Stimulated activated CD4-positive, alpha-beta T cell treated with anti-CD3 and anti-CD28 coated beads, Interleukin-1b, Interleukin-23, amount 100 ng/mL, for 1 hour (primary cell): ENCODE measurements at places on chromosomes 6 and 20.

GRCh38 chr6:82363428-82364086 lies at the start of gene TPBG:
TPBG (plus strand) TSS chr6:82363817; CDS start chr6:82364962, 1,145 bp downstream.
- no peak for DNase-seq

DNA sequence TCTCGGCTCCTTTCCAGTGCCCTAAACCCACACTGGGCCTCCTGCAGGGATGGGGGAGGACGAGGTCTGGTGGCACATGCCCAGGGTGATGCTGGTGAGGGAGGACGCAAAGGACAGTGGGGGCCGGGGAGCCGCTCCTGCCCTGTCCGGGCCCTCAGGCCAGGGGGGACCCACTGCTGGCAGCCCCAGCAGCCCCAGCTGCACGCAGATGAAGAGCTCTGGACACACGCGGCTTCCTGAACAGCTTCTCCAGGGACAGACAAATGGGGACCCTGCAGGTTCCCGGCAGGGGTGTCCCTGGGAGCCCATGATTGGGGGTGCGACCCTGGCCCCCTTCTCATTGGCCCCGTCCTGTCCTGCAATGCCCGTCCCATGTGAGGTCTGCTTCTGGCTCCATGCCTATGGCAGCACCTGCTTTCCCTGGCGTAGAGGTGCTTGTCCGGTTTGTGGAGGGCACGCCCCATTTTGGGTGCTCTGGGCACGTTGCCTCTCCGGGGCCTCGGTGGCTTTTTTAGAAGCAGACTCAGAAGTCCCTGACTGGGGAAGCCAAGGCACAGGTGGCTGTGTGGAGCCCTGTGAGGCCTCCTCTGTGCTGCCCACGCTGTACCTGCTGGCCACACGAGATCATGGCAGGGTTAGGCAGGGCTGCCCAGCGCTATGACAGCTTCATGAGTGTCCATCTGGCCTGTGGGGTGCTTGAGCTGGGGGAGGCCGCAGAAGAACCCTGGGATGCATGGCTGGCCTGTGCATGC lies 15.4 kb upstream of the TNFRSF6B start:
- no peak for DNase-seq

DNA sequence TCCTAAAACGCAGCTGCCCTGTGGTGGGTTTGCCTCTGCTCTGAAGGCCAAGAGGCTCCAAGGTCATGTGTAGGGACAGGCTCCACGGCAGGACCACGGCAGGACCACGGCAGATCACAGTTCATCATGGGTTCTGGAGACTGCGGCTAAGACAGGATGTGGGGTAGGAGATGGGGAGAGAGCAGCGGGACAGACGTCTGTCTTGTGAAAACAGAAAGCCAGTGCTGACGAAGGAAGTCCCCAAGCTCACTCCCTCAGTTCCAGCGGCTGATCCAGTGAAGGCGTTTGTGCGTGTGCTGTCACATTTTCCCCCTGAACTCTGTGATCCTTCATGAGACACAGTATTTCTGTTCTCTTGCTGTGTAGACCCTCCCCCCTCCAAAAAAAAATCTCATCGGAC lies 67.9 kb upstream of the PTGIS start:
- DNase-seq: no peak

GRCh38 chr6:5766260-5766659 lies 240.5 kb downstream of the NRN1 start:
- no peak for DNase-seq

DNA sequence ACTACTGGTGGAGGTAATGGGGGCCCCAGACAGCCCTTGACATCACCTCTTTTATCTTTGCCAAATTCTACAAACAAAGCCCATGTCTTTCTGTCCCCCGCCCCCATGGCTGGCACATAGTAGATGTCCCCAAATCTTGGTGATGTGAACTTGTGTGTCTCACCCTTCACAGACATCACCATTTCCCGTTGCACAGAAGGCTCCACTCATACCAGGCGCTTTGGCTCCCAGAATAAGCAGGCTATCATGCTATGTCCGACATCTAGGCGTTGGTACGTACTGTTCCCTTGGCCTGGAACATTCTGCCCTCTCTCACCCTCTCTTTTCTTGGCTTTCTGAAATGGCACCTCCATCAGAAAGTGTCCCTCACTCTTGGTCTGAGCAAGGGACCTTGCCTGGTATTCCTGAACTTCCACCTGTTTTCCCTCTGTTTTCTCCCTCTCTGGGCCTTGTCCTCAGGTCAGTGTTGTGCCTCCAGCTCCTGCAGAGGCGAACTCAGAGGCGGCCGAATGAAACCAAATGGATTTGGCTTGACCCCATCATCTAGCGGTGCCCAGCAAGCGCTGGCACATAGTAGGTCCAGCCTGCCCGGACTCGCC lies 968 bp upstream of the CCN5 start:
- DNase-seq: no peak

- DNase-seq: no peak
Observed at GRCh38 chr6:116560130-116560529, 6.6 kb downstream of the CALHM4 start.

GRCh38 chr6:142417331-142417750 lies 115.5 kb downstream of the ADGRG6 start:
- no peak for DNase-seq

DNA sequence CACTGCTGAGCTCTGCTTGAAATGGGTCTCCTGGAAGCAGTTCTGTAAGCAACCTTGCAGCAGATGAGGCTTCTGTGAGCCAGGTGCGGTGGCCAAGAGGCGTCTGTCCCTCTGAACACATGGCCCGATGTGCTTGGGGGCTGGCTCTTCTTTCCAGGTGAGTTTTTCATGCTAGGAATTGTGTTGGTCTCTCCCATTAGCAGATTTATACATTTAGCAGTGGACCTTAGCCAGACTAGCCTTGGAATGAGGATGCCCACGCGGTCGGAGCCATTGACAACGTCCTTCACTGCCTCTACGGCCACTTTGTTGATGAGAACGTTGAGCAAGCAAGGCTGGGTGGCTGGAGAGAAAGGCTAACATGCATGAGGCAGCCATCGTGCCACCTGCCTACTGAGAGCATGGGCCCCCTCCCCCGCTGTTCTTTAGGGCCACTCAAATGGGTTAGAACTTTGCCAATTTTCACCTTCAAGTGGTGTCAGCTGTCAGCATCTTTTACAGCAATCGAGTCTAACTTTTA lies 33.5 kb downstream of the ERMARD start:
- DNase-seq: no peak

- DNase-seq: no peak
Observed at GRCh38 chr6:66429210-66429609, 722.2 kb upstream of the EYS start.

GRCh38 chr6:135331002-135331401 lies 149.9 kb downstream of the MYB start:
- no peak for DNase-seq

- no peak for DNase-seq
Observed at GRCh38 chr20:53662595-53662994, 69.0 kb upstream of the ZNF217 start.

- DNase-seq: no peak
Observed at GRCh38 chr20:2006452-2007361, 12.8 kb upstream of the PDYN start.

GRCh38 chr6:45677381-45678284 lies 299.9 kb upstream of the SUPT3H start:
- DNase-seq: no peak

- no peak for DNase-seq
Observed at GRCh38 chr6:30216096-30216495, 2.9 kb upstream of the TRIM26 start.

DNA sequence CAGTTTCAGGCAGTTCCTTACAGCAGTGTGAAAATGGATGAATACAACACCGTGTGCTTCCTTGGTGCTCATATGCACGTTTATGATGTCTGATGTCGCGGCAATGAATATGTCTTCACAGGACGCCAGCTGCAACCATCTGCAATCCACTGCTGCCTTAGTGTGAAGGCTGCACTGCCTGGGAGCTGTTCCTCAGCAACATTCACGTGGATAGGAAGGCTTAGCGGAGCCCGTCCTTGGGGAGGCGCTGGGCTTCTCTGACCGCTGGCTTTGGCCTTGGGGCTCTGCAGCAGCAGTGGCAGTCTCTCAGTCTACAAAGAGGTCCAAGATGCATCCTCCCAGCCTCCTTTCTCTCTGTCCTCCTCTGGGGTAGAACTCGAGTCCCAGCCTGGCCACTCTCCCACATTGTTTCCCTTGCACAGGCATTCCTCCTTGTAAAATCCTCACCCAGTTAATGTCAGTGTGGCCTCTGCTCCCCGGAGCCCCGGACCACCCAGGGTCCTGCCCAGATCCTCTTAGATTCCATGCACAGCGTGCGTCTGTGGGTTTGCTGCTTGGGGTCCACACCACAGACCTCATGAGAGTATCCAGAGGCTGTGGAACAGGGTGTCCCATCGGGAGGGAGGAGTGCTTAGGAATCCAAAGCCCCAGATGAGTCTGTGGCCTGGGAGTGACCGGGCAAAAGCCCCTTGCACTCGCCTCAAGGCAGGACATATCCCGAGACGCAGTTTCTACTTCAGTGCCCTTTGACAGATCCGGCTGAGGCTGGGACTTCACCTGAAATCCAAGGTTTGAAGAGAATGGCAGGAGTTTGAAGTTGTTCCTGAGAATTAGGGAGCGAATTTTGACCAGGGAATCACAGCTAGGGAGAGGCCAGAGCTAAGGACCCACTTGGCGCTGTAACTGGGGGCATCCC lies 181.3 kb downstream of the THBS2 start:
- no peak for DNase-seq

DNA sequence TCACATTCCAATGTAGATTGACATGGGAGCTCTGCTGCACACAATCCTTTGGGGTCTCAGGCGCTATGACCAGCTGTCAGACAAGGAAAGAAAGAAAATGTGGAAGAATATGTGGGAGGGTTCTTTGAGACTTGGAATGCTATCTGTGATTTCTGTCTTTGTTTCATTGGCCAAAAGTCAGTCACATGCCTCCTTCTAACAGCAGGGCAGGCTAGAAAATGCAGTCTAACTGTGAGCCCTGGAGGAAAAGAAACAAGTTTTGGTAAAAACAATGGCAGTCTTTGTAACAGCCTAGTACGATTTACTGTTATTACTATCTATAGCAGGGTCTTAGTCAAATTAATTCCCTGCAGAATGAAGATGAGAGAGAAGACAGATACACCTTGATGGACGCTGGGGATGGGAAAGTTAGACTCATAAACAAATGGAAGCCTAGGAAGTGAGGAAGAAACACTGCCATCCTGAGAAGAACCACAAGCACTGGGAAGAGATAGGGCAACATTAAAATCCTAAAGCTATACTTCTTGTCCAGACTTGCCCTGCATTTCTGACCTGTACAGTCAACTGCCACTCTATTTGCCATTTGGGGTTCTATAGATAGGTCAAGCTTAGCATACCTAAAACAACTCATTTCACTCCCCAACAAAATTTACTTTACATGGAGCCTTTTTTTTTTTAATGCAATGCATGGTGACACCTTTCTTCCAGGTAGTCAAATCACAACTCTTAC lies 833.0 kb downstream of the KIF16B start:
- no peak for DNase-seq

- no peak for DNase-seq
Observed at GRCh38 chr6:148999929-149000468, 253.2 kb downstream of the UST start.

GRCh38 chr20:50130995-50131394 lies 18.0 kb upstream of the UBE2V1 start:
- DNase-seq: no peak

- DNase-seq: no peak
Observed at GRCh38 chr20:32528171-32528891, 56.8 kb downstream of the NOL4L start.

- peak; percentile 12 for DNase-seq
Observed at GRCh38 chr6:163554663-163555062, 140.1 kb downstream of the QKI start.

DNA sequence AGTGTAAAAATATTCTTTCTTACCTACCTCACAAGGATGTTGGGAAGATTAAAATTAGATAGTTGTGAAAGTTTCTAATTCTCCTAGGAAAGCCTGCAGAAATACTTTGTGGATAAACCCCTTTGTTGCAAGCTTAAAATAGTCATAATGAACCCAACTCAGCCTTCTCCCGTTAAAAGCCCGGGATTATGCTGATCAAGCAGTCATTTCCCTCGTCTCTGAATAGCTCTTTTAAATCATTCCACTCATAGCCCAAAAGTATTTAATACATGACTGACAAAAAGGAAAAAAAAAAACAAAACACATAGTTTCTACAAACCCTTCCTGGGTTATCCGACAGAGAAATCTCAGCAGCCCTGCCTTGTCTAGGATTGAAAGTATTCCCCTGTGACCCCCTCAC lies 10.9 kb upstream of the METTL24 start:
- DNase-seq: no peak

GRCh38 chr20:7459083-7459482 lies 481.2 kb downstream of the HAO1 start:
- DNase-seq: no peak

- no peak for DNase-seq
Observed at GRCh38 chr6:23145781-23146180, 576.4 kb downstream of the HDGFL1 start.

- DNase-seq: no peak
Observed at GRCh38 chr20:11403711-11404110, 514.0 kb upstream of the BTBD3 start.

- DNase-seq: no peak
Observed at GRCh38 chr20:17036541-17036940, 190.3 kb upstream of the PCSK2 start.

GRCh38 chr6:11085758-11086435 lies 7.7 kb upstream of the SMIM13 start:
- DNase-seq: no peak

- DNase-seq: no peak
Observed at GRCh38 chr6:73515204-73515655, 5.6 kb downstream of the EEF1A1 start.

- DNase-seq: no peak
Observed at GRCh38 chr20:46089167-46089416, 670 bp downstream of the NCOA5 start.

DNA sequence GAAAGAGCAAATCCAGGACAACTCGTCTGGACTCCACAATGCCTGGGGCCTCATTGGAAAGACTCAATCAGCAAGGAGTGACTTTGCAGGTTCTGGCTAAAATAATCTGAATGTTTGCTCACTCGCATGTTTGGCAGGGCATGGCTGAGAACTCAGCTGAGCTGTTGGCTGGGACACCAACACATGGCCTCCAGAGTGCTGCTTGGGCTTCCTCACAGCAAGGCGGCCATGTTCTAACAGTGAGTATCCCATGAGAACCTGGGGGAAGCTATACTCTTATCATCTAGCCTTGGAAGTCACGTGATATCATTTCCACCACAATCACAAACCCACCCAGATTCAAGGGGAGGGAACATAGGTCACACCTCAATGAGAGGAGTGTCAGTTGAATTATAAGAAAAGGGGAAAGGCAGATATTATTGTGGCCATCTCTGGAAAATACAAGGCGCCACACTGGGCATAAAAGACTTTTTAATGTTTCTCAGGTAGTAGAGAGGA lies 23.1 kb upstream of the SHLD1 start:
- no peak for DNase-seq

GRCh38 chr20:63171991-63172390 lies 43.9 kb downstream of the YTHDF1 start:
- no peak for DNase-seq
